Fibroblast of pulmonary artery (primary cell): ENCODE measurements at places on chromosomes 16 and 17.

GRCh38 chr17:1060991-1061390, 64.1 kb downstream of the TIMM22 start:
- DNase-seq = peak; percentile 94

GRCh38 chr17:17576772-17577234, 14.7 kb downstream of the PEMT start:
- no peak for DNase-seq

DNA sequence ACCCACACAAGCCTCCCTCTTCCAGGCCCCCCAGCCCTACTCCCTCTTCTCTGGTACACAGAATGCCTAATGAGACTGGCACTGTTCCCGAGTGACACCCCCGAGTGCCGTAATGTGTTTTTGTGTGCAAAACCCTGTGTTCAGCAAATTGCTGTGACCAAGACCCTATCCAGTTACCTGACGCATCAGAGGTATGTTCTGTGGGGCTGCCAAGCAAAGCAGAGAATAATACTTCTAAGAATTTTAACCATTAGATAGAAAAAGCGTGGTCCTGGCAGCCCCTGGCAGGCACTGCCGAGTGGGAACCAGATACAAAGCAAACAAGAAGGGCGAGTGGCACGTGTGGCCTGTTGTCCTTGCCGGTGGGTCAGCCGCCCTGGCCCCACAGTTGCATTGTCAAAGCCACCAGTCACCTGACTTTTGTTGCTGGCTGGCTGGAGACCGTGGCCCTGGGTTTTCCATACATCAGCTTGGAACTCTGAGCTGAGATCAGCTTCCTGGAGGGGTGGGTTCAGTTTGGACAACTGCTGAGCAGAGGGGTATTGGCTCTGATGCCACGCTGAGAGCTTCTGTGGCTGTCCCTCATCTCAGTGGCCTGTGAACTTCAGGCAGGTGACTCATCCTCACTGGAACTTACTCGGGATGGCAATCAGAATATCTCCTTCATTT, 69.1 kb upstream of the BRD7 start:
- no peak for DNase-seq

DNA sequence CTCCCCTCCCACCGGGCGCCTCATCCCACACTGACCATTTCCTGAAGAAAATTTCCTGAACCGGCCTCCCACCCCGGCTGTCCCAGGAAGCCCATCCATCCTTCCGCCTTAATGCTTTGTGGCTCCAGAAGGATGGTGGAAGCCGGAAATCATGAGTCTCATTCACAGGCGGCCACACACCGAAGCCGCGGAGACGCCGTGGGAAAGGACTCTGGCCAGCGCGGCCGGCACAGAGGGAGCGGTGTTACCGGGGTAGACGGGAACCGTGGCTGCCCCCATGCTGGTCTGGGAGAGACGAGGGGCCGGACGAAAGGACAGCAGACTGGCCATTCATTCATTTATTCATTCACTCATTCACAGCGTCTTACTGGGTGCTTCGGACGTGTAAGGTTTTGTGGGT, 326.8 kb downstream of the SEC14L1 start:
- DNase-seq = no peak

DNA sequence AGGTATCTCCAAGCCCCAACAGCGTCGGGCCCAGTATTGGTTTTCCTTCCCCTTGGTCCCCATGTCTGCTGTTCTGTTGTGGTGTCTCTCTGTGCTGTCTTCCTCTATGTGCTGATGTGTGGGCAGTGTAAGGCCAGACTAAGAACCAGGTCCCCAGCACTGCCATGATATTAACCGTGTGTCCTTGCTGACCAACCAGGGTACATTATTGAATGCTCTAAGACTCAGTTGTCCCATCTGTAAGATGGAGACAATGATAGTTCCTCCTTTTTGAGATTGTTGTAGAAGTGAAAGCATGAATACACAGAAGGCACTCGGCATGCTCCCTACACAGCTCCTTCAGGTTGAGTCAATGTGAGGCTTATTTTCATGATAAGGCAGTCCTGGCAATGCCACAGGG, 20.6 kb downstream of the AOC3 start:
- no peak for DNase-seq

- no peak for DNase-seq
These were observed 6.9 kb upstream of the KRT17 start for GRCh38 chr17:41631025-41631897.

DNA sequence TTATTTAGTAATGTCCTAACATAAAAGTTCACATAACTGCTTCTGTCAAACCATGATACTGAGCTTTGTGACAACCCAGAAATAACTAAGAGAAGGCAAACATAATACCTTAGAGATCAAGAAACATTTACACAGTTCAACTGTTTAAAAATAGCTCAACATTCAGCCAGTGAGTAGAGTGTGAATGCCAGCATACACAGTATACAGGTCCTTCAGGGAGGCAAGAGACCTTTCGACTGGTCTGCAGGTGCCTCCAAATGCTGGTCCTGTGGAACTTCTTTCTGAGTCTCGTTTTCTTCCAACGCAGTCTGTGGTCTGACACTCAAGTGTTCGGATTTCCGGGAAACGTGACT, 10.3 kb downstream of the MRPS23 start:
- no peak for DNase-seq

DNA sequence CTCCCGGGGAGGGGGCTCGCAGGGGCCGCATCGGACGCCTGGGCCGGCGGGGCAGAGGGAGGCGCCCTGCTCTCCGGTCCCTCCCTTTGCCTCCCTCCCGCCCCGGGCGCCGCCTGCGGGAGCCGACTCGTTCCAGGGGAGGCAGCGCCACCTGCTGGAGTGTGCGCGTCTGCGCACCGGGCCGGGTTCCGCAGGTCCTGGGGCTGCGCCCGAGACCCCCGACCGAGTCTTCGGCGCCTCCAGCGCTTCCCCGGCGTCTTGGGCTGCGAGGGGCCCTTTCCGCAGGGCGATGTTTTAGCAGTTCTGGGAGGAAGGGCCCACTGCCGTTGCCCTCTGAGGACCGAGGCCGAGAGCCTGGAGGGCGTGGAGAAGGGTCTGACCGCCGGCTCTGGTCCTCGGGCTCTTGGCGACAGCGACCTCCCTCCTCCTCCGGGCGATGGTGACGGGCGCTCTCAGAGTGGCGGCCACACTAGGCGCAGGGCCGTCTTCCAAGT, 106.3 kb downstream of the SEC14L1 start:
- DNase-seq = peak; percentile 75

GRCh38 chr17:68246271-68247028, 1.4 kb upstream of the AMZ2 start:
- no peak for DNase-seq

DNA sequence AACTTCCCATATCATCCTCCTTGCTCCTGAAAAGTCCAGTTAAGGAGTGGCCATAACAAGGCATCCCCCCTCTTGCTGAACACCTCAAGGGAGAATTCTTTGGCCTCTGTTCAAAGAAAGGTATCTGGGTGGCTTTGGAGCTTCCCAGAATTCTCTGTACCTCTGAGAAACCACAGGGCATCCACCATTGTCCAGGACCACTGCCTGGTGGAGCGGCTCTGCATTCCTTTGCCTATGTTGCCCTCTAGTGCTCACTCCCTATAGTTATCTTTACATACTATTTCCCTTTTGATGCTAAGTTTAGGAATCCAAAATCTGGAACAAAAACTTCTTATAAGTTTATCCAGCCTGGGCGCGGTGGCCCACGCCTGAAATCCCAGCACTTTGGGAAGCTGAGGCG, 30.3 kb downstream of the CHD9NB start:
- peak; percentile 70 for DNase-seq

- peak; percentile 80 for DNase-seq
These were observed 1.9 kb upstream of the CAPN15 start for GRCh38 chr16:525520-526180.

GRCh38 chr16:74046524-74046923, 250.1 kb upstream of the PSMD7 start:
- no peak for DNase-seq

DNA sequence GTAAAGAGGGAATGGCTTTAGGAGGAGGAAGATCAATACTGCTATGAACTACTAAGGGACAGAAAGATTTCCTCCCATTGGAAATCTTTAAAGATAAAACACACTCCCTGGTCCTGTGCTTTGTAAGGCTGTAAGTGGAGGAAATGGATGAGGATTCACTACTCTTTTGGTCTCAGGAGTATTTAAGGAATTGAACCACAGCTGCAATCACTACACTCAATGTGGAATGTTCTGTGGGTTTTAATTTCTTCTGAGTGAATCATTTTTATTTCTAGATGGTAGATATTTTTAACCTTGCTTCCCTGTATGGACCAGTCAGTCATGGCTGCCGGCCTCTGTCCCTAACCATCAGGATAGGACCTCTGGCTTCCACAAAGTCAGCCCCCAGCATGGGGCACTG, 65.6 kb downstream of the SDR42E1 start:
- no peak for DNase-seq

DNA sequence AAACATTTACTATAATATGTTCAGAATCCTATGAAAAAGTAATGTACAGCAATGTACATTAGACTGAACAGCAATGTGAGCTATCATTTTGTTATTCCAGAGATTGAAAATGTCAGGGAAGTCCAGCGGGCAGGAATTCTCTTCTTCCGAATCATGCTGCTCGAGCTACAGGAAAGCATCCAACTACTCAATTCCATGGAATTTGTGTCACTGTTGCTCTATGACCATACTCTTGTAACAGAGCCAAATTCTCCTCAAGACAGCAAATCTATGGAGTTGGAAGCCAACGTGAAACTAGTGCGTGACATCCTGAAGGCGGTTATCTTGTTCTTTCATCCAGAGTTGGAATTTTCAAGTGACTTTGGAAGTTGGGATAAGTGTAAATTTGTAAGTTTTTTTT, 24.8 kb upstream of the NSRP1 start:
- peak; percentile 81 for DNase-seq

GRCh38 chr17:32396343-32396742, 46.4 kb downstream of the ZNF207 start:
- no peak for DNase-seq
